ENCODE measurements at places on chromosomes 16 and 17.

DNA sequence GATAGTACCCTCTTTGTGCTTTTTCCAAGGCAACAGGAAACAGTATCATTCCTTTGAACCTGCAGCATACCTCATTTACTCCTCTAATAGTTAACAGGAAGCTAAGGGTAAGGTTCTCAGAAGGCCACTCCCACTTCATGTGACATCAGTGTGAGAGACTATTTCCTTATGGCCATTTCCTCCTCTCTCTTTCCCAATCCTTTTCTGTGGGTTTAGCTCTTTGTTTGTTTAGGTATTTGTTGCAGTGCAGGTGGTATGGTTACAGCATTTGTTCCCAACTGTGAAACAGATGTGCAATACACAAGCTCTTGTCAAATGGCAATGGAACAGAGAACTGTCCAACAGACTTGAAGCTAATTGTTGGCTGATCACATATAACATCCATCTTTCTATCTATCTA is 14.7 kb downstream of the TMC5 start:
- peak; percentile 83 for DNase-seq

- DNase-seq = no peak
These were observed 891.8 kb upstream of the SOX9 start for GRCh38 chr17:71229070-71229469.

DNA sequence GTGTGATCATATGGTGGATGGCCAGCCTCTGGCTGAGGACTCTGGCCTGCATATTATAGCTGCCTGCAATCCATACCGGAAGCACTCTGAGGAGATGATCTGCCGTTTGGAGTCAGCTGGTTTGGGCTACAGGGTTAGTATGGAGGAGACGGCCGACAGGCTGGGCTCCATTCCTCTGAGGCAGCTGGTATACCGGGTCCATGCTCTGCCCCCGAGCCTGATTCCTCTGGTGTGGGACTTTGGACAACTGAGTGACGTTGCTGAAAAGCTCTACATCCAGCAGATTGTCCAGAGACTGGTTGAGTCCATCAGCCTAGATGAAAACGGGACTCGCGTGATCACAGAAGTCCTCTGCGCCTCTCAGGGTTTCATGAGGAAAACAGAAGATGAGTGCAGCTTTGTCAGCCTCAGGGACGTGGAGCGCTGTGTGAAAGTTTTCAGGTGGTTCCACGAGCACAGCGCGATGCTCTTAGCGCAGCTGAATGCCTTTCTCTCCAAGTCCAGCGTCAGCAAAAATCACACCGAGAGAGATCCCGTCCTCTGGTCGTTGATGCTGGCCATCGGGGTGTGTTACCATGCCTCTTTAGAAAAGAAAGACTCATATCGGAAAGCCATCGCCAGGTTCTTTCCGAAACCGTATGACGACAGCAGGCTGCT is 69.0 kb upstream of the ENDOV start:
- DNase-seq = no peak

- no peak for DNase-seq
These were observed 11.6 kb upstream of the ICAM2 start for GRCh38 chr17:64032081-64032480.

- DNase-seq = no peak
These were observed 29.2 kb downstream of the TRPV3 start for GRCh38 chr17:3528403-3528851.

- no peak for DNase-seq
These were observed 54.8 kb downstream of the N4BP1 start for GRCh38 chr16:48555155-48555554.

DNA sequence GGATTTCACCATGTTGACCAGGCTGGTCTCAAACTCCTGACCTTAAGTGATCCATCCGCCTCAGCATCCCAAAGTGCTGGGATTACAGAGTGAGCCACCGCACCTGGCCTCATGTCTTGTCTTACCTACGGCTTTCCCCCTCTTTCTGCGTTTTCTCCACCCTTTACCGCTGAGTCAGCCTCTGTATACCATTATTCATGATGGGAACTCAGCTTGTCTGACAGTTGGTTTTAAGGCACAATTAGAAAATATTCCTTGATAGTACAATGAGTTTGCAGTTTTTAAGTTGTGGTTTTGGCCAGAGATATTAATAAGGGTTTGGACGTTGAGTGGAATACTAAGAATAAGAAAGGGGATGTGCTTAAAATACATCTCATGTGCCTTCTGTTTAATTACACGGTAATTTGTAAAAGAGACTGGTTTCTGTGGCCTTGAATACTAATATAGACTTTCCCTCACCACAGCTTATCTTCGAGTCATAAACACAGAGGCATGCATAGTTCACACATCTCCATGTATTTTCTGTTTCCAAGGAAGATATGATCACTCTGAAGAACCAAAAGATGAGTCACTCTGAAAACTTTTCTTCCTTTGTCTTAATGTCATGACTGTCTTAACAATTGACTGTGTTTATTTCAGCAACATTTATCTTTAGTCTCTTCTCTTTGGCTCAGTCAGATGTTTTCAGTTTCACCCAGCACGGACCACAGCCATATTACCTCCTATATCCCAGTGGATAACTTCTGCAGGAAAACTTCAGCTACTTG is 54.4 kb downstream of the PITPNC1 start:
- peak; percentile 80 for DNase-seq

DNA sequence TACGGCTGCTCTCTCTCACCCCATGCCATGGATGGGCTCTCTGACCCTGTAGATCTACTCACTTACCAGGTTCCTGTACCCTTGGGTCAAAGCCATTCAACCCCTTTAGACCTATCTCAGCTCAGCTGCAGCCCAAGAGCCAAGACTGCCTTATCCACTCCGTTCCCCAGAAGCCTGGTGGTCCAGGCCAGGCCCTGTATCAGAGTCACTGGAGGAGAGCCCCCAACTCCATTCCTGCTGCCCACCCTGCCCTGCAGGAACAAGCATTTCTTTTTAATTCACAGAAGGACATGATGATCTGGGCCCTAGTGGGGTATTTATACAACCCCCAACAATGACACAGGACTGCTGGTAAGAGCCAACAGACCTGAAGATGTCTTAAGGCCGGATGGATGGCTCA is 76.8 kb downstream of the AIPL1 start:
- DNase-seq = no peak

- no peak for DNase-seq
These were observed at the start of gene SEZ6 for GRCh38 chr17:29005936-29006511. SEZ6 (minus strand) TSS chr17:29006033; CDS start chr17:29005869, 164 bp downstream.

- DNase-seq = no peak
These were observed 61.1 kb downstream of the B9D1 start for GRCh38 chr17:19301274-19301951.

DNA sequence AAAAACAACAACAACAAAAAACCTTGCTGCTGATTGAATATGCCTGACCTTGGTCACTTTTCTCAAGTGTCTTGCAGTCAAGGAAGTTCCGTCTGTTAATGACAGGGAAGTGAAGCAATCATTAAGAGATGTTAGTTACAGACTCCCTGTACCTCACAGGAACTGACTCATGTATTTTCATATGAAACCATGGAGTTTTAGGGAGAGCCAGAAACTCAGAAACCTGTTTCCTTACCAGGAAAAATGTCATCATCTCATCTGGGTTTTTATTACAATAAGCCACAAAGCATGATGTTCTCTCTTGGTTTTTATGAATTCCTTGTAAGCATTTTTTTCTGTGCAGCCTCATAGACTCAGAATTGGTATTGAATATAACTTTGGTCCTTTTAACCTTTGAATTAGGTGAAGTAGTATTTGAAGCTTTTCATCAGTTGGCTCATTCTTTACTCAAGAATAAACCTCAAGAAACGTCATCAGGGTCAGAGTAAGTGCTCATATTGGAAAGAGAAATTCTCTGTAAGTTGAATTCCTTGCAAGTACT is 10.3 kb downstream of the LYRM1 start:
- peak; percentile 88 for DNase-seq

DNA sequence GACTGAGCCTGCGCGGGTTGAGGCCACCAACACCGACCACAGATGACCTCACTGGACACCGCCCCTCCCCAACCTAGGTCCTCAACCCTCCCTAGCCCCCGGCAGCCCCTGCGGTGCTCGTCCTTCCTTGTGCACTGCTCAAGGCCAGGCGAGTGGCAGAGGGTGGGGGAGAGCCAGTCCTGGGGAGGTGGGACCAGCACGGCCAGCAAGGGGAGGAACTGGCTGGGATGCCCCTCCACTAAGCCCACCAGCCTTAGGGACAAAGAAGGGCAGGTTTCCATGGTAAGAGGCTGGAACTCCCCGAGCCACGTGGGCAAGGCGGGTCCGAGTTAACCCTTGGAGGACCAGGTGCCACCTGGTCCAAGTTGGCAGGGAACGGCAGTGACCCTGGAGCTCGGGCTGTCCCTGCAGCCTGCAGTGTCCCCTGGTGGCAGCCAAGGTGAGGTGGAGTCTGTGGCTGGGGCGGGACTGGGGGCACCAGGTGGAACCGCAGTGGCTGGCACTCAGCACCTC is 9.2 kb downstream of the FSCN2 start:
- no peak for DNase-seq

DNA sequence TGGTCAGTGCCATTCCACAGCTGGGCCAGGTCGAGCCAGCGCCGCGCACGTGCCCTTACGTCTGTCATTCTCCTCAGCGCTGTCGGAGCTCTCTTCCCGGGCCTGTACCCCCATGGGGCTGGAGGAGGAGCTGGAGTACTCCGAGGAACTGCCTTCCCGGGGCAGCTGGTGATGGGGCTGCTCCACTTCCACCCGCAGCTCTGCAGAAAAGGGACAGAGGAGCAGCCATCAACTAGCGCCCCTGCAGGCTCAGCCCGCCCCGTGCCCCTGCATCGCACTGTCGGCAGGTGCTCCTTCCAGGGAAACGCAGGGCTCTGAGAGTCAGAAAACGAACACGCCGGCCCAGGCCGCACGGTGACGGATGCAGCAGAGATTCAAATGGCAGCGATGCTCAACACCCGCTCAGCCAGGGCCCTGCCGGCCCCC is 20.9 kb downstream of the MAP1LC3B start:
- DNase-seq = no peak

DNA sequence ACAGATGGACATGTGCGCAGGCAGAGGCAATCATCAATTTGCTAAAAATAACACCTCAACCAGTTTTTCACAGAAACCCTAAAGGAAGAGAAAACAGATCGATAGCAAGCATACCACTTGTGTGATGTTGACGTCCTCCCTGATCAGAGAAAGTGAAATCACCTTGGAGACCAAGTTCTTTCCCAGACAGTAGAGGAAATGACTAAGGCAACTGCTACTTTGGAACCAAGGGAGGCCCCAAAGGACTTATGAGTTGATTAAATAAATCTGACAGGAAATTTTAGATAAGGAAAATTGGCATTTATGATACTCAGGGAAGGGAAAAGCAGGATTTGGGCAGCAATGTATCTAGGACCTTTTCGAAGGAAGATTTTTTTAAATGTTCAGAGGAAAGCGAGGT is 267.1 kb upstream of the ASIC2 start:
- DNase-seq = no peak

DNA sequence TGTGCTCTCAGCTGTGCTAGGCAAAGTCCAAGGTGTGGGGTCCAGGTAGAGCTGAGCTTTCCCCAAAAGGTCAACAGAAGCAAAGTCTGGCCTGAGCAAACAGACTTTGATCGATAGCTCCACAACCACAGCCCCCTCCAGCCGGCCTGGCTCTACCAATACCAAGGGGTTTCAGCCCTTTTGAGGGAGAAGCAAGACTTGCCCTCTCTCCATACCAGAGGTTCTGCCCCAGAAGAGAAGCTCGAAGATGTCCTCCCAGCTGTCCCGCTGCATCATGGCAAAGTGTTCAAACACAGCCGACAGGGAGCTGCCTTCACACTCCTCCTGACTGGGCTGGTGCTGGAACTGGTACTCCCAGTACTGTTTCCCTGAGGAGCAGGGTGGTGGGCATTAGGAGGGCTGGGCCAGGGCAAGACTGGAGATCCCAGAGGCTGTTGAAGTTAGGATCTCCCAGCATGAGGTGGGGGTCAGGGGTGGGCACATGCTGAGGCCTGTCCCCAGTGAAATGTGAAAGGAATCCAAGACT is 1.7 kb downstream of the VTN start:
- DNase-seq = no peak

GRCh38 chr17:13920413-13920812 is 148.9 kb upstream of the COX10 start:
- DNase-seq = no peak

Measured in epithelial cell of prostate (primary cell).